ENCODE measurements at places on chromosomes 4 and X. TPM values are rescaled to one million over a fixed set of nuclear protein-coding genes. Genes with fewer than 3 reads are reported as not detected.

DNA sequence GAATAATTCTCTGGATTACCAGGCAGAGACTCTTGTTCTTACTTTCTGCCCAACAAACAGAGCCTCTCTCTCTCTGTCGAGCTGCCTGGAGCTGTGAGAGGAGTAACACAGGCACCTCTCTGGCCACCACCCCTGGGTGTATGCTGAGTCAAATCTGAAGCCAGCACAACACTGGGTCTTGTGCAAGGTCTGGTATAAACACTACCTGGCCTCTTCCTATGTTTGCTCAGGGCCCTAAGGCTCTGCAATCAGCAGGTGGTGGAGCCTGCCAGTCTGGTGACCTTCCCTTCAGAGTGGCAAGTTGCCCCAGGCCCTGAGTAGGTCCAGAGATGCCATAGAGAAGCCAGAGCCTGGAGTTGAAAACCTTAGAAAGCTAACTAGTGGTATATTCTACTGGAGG is 139.9 kb downstream of the CPXCR1 start:
- DNase-seq: no peak

DNA sequence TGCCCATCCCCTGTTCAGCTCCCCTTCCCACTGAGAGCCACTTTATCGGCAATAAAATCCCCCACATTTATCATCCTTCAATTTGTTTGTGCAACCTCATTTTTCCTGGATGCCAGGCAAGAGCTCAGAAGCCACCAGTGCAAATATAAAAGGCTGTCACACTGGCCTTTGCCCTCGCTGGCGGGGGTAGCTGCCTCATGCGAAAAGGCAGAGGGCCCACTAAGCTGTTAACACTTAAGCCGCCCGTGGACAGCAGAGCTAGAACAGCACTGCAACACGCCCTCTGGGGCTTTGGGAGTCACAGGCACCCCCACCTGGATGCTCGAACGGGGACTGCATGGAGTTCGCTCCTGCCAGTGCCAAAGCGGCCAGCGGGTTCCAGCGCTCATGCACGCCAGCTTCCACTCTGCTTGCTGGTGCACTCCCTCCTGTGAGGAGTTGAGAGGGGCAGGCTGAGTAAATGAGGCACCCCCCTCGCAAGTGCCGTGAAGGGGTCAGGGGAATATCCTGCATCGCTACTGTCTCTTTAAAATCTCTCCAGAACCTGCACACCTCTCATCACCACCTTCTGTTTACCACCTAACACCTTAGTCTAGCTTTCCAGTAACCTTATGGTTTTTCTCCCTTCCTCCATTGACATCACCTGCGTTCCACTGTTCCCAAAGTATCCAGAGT is 99.5 kb downstream of the SORBS2 start:
- DNase-seq: no peak

DNA sequence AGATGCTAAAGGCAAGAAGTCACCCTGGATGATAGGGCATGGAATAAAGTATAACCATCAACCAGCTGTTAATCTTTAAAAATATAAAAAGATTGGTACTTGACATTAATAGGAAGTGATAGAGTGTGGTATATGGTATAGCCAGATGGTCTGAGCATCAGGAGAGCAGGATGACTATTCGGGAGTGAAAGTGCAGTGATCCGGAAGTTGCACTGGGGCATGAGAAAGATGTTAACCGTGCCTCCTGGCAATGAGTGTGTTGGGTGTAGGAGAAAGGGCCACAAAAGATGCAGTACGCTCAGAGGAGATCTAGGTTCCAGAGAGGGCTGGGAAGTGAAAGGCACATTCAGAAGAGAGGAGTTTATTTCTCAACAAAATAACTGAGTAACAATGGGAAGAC is 65.0 kb downstream of the TSPAN7 start:
- no peak for DNase-seq

GRCh38 chrX:2466876-2467656 is 33.7 kb downstream of the DHRSX start:
- no peak for DNase-seq

The ARHGAP24 gene
- 5.1 TPM for polyA plus RNA-seq
